Activated CD8-positive, alpha-beta T cell treated with anti-CD3 and anti-CD28 coated beads for 36 hours (primary cell): ENCODE measurements at places on chromosomes 7 and 10.

- peak; percentile 17 for DNase-seq
Observed at GRCh38 chr7:148142660-148143248, 447.8 kb upstream of the C7orf33 start.

DNA sequence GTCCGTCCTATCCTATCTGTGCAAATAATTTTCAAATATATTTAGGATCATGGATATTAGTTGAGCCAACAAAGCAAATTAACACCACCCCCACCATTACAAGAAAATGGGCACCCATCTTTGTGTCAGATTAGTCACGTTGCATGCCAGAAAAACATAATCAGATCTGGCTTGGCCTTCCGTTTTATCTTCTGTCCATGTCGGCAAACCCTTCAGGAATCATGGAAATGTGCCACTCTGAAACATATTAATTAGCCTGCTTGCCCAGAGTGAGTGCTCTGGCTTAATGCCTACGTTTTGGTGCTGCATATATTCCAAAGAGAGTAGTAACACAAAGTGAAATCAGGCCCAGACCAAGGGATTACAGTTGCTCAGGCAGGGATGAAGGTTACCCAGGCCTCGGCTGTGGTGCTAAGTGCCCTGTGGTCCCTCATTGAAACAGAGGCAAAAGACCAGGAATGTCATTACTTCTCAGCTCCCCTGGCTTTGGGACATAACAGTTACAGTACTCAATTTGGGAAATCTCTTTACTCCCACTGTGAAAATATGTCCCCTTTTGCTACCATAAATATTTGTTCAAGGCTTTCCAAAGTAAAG, 154.0 kb upstream of the LSM8 start:
- no peak for DNase-seq

DNA sequence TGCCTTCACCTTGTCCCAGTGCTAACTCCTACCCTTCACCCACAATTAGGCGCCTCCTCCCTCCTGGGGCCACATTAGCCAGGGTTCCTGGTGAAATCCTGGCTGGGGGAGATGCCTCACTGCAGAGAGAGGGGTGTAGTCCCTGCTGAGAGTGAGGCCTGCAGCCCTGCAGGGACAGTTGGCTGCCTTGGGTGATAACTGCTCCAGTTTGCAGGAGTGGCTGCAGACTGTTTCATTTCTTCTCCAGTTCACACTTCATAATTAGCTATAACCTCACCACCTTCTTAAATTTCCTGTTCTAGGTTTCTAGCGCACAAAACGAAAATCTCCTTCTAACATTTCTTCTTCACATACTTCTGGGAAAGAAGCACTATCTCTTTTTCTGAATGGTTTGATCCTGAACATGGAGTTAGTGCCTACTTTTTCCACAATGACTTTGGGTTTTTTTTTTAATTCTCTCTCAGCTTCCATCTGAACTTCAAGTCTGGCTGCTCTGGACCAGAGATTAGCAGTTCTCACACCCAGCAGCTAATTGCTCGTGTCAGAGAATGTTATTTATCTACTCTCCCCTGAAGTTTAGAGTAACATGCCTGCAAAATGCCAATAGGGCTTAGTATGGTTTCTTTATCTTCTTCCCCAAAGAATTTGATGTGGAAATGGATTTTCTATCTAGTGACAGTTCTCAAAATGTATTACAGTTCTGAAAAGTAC, 15.5 kb upstream of the JAZF1 start:
- no peak for DNase-seq

DNA sequence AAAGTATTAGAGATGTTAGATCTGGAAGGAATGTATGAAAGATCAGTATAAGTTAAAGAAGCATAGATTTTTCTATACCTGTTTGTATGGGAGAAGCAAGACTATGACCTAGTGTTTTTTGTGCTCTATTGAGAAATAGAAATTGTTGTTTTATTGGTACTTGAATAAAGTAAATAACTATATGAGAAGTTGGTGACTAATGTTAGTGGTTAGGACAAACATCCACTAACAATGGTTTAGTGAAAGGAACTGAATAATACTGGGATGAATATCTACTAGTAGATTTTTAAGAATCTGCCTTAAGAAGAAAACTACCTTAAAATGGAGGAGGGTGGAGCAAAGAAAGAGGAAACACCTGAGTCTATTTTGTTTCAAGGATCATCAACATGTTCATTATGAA, 521.1 kb upstream of the POT1 start:
- DNase-seq: no peak

DNA sequence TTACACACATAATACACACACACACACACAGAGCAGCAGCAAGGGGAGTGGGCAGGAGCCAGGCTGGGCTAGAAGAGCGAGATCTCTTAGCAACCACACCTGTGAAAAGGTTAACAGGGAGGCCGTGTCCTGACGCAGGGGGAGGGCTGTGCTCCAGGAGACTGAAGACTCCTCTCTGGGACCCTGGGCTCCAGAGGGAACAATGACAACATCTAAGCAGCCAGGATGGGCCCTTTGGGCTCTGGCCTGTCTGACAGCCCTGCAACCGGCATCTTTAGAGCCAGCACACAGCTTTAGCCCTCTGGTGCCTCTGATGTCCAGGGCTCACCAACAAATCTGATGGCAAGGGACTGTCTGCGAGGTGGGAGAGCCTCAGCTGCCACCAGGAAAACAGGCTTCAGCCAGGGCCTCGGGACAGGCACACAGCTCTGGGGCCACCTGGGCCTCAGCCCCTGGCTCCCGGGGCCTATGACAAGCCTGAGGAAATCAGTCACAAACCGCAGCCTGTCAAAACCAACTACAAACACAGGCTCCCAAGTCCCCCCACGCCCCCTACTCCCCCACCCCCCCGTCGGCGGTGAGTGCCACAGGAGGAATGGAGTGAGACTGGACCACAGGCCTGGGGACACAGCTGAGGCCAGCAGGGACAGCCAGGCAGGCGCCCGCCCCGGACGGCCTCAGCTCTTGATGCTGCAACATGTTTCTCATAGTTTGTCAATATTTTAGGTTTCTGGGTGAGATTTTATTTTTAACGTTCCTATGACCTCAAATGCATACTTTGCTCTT, 102.8 kb downstream of the TNS3 start:
- DNase-seq: no peak

DNA sequence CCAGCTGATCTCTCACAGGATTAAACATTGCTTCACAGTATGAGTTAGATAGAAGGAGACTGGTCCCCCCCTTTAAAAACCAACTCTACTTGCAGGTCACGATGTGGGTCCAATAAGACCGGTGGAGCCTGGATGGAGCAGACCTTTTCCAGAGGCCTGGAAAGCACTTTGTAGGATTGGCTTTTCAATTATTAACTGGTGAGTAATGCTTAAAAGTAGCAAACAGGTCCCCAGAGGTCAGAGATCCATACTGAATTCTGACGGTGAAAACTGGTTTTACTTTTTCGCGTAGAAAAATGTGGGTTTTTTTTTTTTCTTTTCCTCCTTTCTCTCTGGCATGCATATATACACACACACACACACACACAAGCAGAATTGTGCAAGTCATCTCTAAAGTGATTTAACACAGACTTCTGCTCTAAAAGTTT, 74.9 kb upstream of the OGDHL start:
- no peak for DNase-seq

DNA sequence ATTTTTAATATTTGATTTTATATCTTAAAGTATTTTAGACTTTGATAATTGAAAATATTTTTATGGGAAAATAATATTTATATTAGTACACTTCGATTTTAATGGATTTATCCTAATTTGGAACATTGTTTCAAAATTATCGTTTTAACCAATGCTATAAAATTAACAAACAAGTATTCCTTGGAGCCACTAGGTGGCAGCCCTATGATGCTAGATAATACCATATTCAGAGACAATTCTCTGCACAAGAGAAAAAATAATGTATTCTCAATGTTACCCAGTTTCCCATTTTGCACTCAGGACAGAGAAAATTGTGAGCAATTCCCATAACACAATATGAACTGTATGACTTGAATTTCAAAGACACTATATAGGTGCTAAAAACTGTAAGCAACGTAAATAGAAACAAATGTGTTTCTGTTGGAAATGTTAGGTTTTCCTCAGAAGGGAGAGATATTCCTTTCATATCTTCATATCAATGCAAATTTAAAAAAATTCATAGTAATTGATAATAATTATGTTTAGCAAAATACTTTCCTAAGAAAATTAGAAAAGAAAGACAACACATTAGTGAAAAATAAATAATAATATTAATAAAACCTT, 237.8 kb downstream of the SEMA3E start:
- peak; percentile 16 for DNase-seq

GRCh38 chr7:152899004-152899403, 139.5 kb downstream of the ACTR3B start:
- DNase-seq: no peak

GRCh38 chr7:70016044-70016770, 417.9 kb downstream of the AUTS2 start:
- no peak for DNase-seq

DNA sequence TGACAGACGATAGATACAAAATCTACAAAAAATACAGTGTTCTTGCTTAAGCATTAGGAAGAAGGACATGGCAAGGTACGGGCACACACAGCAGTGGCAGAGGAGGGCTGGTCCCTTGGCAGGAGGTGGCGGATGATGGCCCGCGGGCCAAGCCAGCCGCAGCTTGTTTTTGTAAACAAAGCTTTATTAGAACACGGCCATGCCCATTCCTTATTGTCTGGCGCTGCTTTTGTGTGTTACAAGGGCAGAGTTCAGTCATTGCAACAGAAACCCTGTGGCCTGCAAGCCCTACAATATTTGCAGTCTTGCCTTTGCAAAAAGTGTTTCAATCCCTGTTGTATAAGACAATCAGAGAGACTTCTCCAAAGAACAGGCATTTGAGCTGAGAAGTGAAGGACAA, 30.7 kb downstream of the FGFR2 start:
- no peak for DNase-seq

- DNase-seq: no peak
Observed at GRCh38 chr7:135773464-135773863, 24.9 kb upstream of the FAM180A start.

DNA sequence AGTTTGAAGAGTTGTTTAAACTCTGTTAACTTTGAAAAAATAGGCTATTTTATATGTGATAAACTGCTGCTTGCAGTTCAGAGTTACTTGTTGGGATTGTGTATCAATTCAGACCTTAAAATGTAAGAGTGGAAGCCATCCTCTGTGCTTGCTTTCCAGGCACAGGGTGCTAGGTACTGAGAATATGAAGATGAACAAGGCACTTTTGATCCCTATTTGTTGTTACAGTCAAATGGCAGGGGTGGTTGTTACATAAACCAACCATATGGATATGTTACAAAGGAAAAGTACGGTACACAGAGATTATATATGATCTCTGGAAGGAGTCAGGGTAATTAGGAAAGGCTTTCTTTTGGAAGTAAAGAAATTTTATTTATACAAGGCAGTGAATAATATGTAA, 63.8 kb downstream of the REEP3 start:
- DNase-seq: no peak

GRCh38 chr7:21867226-21867625, 78.5 kb downstream of the CDCA7L start:
- DNase-seq: no peak

DNA sequence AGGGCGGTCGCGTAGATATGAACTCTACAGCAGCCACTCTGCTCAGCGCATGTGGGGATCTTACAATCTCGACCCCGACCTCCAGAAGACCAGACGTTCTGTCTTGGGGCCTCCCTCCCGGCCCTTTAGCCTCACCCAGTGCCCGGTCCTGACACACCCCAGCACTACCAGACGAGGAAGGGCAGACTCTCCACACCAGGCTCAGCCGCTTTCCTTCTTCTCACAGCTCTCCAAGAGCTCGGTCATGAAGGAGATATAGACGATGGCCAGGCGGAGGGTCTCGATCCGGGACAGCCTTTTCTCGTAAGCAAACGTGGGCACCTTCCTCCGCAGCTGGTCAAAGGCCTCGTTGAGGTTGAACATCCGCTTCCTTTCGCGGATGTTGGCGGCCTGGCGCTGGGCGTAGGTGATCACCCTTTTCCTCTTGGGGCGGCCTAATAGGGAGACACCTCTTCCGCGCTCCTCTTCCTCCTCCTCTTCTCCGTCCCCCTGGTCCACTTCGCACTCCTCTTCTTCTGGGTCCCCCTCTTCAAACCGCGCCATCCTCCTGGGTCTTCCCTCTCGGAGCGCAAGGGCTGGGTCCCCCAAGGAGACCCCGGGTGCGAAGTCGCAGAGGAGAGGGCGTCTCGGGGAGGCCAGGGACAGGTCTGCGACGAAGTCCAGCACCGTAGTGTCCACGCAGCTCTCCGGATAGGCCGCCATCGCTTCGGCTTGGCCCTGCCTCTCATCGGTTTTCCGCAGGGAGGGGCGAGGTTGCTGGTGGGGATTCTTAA, at the start of gene FERD3L:
TSS of gene FERD3L (minus strand) at position 761 of the 773 bp plus-strand sequence. CDS start at position 702, 59 bp downstream.
- no peak for DNase-seq

DNA sequence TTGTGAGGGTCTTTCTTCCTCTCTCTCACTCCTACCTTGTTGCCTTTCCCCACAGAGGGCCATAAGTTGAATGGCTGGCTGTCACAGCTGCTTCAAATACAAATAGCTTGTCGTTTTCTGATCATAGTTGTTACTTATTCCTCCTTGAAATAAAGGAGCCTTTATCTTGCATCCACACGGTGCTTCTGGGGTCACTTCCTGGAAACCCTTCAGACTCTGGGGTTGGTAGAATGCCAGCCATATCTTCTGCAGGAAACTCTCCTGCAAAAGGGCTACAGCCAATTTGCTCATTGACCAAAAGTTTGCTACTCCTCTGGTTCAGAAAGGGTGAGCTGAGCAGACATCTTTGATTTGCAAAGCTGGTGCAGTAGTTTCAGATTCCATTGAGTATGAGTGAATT, 70.4 kb downstream of the FAM185A start:
- no peak for DNase-seq

DNA sequence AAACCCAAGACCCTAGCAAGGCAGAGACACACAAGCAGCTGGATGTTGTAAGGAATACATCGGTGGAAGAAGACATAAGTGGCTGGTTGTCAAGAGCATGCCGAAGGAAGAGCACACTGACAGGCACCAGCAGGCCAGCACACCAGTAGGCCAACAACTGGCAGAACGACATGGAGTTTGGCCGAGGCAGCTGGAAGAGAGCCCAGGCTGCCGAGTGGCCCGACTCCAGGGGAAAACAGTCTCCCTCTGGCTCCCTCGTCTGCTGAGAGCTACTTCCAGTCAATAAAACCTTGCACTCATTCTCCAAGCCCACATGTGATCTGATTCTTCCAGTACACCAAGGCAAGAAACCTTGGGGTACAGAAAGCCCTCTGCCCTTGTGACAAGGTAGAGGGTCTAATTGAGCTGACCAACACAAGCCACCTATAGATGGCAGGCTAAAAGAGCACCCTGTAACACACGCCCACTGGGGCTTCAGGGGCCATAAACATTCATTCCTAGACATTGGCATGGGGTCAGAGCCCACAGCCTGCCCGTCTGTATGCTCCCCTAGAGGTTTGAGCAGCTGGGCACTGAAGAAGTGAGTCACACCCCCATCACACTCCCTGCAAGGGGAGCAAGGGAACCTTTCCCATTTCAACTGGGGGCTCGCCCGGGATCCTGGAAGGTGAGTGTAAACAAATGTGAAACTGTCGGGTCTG, 14.7 kb upstream of the TNS3 start:
- DNase-seq: no peak
